T-helper 2 cell (primary cell): ENCODE measurements at places on chromosomes 7 and 10.

- DNase-seq = no peak
These were observed 2.6 kb upstream of the CAV1 start for GRCh38 chr7:116522247-116522646.

GRCh38 chr10:33753389-33753788 is 418.9 kb upstream of the NRP1 start:
- DNase-seq = no peak

GRCh38 chr10:60591119-60591518 is 187.2 kb upstream of the CDK1 start:
- no peak for DNase-seq

DNA sequence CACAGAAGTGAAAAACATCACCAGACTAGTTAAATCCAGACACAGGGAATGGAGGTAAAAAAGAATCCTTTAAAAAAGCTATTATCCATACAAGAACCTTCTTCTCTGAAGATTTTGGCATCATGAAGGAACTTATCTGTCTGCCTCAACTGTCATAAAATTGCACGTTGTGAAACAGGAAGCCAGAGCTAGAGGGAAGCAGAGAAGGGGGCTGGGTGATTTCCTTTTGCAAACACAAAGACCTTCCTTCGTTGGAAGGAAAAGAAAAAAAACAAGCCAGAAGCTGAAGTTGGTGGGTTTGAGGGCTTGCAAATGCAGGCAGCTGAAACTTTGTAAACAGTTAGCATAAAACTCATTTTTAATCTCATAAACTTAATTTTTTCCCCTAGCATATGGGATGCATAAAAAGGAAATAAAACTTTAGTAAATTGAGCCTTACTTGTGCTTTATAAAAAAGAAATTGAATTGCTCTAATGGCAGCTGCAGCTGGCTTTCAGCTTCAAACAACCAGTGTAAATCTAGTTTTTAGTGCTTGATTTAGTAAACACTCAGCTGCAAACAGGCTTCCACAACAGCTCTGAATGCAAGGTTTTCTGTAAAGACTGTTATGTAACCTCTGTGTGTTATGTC is 101.6 kb downstream of the OTUD1 start:
- no peak for DNase-seq

DNA sequence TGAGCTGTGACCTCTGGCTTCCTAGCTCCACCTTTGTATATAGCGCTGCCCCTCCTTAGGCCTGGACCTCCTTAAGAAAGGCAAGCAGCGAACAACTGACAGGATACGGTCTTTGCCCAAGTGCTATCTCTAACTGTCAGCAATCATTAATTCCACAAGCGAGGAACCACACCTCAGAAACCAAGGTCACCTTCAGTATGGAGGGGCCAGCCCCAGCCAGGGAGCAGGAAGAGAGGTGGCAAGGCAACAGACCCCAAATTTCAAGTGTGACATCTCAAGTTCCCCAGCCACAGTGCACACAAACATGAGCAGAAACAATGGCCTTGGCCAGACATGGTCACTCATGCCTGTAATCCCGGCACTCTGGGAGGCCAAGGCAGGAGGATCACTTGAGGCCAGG is 4.8 kb upstream of the AOC1 start:
- DNase-seq = no peak

DNA sequence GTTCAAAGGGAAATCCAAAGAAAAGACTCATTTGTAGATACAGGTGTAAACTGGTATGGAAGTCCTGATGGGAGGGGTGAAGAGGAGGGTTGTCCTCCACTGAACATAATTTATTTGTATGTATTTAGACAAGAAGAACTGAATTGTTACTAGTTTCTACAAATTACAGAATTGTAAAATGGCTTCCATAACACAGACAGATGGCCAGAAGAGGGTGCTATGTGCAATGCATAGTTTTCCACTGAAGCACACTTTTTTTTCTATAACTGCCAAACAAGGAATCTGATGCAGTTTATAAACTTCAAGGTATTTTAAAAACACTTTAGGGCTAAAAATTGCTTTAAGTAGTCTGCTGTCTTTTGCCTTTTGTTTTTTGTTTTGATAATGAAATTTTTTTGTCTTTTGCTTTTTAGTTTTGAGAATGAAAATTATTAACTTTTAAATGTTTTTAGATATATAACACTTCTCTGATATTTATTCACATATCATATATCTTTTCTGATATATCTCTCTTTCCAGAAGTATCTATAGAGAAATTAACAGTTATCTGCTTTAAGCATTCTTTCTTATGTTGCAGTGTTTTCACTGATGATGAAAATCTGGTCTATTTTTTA is 58.5 kb downstream of the PHYHIPL start:
- peak; percentile 3 for DNase-seq

GRCh38 chr10:21510241-21511094 is 15.0 kb downstream of the SKIDA1 start:
- no peak for DNase-seq

- no peak for DNase-seq
These were observed 595.1 kb downstream of the PARD3 start for GRCh38 chr10:34219753-34220548.

DNA sequence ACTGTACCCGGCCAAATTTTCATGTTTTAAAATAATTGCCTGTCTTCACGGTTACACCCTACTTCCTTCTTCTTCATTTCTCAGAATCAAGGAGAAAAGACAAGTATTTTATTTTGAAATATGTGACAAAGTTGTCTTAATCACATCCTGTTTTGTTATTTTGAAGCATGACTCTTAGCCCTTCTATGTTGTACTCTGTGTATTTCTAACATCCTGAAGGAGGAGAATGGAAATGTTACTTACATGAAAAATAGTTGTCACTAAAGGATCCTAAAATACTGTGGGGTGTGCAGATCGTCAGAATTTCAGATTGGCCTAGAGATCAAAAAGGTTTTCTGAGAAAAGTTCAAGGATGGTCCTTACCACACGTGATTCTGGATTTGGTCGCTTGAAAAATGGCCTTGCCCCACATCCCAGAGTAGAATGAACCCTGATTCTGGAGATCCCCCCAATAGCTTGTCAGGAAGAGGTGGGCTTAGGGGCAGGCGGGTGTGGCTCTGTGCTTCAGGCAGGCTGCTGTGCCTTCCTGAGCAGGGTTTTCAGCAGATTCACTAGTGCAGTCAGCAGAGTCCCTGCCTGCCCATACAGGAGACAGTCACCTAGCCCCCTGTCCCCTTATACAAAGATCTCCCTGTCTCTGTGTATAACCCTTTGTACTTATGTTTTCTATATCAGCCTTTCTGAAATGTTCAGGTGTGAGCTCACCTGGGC is 8.6 kb downstream of the UPP1 start:
- no peak for DNase-seq

DNA sequence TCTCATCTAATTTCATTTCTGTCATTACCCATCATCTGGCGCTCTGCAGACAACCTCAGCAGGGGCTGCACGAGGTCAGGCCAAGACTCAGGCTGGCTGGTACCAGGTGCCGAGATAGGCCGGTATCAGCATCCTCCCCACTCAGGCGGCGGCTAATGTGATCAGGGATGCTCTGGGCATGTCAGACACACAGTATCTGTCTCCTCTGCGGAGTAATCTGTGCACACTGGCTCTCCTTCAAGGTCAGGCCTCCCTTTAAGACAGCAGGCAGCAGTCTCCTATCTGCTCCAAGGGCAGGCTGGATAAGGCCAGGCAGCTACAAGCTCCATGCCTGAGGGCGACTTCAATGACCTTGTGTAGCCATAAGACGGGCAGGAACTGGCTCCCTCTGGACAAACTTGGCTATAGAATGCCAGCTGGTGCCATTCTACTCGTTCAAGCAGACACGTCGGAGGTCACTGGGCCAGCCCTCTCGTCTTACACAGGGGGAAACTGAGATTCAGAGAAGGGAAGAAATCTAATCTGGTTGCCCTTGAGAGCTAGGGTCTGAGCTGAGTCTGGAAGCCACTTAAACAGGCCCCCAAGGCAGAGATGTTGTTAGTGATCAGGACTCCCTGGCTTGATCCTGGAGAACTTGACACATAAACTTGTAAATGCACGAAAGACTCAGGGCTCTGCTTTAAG is 59.3 kb downstream of the ARHGAP22 start:
- DNase-seq = no peak

GRCh38 chr10:15541376-15541775 is 170.3 kb upstream of the FAM171A1 start:
- DNase-seq = no peak

- DNase-seq = no peak
These were observed 479 bp upstream of the SEMA4G start for GRCh38 chr10:100968863-100969186.

DNA sequence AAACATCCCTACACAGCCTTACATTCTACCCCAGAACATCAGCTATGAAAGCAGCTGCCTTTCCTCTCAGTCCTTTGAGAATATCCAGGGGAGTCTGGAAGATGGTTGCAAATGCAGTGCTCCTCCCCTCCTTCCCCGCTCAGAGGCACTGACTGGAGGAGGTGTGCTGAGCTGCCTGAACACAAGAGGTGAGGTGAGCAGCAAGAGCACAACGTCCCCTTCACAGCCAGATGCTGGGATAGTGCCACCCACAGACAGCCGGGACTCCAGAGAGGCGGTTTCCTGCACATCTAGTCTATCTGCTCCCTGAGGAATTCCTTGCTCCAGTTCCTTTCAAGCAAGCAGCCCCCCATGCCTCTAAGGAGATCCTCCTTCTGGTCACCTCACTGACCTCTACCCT is 74.2 kb downstream of the EZH2 start:
- DNase-seq = no peak

DNA sequence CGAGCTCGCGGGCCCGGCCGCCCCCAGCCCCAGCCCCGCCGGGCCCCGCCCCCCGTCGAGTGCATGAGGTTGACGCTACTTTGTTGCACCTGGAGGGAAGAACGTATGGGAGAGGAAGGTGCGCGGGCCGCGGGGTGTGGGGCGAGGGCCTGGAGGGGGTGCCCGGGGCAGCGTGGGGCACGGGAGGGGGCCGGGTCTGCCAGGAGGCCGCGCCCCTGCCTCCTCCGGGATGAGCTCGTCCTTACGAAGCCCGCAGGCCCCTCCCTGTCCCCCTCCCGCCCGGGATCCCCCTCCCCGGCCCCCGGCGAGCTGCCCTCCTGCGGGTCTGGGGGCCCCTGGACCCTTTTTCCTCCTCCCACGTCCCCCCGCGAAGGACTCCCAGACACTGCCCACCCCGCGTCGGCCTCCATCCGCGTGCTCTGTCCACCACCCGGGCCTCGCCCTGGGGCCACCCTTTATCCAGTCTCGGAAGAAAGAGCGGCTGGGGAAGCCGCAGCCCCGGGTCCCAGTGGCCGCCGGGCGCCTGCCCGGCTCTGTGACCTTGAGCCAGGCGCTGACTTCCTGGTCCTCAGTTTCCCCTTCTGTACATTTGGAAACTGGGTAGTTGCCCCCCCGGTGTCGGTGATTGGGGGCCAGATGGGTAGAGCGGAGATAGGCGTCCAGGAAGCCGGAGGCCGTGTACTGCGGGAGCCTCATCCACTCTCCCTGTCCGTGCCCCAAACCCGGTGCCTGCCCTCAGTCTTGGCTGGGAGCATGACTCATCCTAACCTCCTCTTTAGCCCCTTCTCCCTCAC is 521 bp downstream of the LIMK1 start:
- peak; percentile 66 for DNase-seq

DNA sequence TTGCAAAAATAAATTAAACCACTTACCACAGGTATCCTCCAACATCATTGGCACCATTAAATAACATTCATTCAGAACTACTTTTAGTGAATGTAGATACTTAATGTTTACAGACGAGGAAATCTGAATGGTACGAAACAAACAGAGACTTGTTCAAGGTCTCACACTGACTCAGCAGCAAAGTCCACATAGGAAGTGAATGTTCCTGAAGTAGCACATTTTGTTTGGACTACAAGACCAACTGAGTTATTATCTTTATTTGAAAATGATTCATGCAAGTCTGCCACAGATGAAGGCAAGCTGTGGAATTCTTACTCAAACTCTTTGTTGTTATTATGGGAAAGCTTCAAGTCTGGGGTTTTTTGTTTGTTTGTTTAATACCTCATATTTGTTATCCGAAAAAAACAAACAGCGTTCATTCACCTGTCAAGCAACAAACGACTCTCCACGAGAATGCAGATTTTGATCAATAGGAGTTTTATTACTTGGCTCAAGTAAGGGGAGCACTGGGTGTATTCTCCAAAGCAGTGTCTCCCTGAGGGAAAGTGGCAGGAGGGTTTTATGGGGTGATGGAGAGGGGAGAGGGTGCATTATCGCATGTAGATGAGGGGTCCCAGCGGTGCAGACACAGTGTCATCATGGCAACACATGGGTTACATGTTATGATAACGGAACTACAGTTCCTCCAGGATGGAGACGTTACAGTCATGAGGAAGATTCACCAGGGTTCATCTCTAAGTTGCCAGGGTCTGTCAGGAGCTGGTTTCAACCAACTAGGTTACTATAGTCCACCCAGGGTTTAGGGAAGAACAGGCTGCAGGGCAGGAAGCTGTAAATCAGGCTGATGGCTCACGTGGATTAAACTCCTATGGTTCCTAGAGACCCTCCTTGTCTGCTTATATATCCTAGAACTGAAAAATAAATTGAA is 147.7 kb upstream of the AKR1E2 start:
- DNase-seq = no peak

DNA sequence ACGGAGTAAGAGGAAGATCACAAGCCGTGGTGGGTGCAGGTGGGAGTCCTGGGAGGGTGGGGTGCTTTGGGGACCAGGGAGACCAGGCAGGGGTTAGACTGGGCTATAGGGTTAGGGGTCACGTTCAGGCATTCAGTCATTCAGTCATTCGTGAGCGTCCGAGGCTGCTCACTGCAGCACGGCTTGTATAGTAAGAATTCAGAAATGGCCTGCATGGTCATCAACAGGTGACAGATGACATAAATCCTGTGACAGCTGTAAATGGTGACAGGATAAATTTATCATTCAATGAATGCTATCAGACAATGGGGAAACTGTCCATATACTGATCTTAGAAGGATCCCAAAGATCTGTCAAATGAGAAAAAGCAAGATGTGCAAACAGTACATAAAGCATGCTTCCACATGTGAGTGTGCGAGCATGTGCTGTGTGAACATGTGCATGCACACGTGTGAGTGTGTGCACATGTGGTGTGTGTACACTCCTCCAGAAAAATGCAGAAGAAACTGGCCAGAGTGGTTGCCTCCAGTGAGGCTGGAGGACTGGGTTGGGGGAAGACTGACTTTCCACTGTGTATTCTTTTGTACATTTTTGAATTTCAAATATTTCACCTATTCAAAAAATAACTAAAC is 32.0 kb upstream of the SMARCD3 start:
- DNase-seq = no peak

- no peak for DNase-seq
These were observed 41.8 kb downstream of the HABP2 start for GRCh38 chr10:113594652-113595051.

GRCh38 chr10:120145107-120145506 is 252.6 kb downstream of the SEC23IP start:
- no peak for DNase-seq

GRCh38 chr7:99078416-99078815 is 65.5 kb downstream of the SMURF1 start:
- no peak for DNase-seq

- DNase-seq = no peak
These were observed 157.0 kb downstream of the MDFIC start for GRCh38 chr7:115078851-115079250.

GRCh38 chr7:157971501-157971900 is 616.1 kb downstream of the PTPRN2 start:
- DNase-seq = no peak
